ENCODE measurements at places on chromosomes 4 and X.

- DNase-seq, result peak; percentile 12
Measured at GRCh38 chr4:152246659-152247058, 289.2 kb downstream of the FBXW7 start.

DNA sequence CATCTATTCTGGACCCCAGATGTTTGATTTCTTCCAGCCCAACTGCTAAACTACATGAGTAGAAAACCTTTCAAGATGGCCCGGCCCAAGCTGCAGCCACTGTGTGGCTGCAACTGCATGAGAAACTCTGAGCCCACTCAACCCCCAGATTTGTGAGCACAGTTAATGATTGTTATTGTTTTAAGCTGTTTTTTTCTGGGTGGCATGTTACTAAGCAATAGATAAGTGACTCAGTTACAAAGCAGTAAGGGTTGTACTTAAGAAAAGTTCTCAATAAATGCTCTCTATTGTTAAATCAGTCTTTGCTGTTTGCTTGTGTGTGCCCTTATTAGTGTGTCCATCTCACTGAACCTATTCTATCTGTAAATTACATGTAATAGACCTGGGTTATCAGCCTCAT, 51.8 kb downstream of the GC start:
- DNase-seq, result no peak

DNA sequence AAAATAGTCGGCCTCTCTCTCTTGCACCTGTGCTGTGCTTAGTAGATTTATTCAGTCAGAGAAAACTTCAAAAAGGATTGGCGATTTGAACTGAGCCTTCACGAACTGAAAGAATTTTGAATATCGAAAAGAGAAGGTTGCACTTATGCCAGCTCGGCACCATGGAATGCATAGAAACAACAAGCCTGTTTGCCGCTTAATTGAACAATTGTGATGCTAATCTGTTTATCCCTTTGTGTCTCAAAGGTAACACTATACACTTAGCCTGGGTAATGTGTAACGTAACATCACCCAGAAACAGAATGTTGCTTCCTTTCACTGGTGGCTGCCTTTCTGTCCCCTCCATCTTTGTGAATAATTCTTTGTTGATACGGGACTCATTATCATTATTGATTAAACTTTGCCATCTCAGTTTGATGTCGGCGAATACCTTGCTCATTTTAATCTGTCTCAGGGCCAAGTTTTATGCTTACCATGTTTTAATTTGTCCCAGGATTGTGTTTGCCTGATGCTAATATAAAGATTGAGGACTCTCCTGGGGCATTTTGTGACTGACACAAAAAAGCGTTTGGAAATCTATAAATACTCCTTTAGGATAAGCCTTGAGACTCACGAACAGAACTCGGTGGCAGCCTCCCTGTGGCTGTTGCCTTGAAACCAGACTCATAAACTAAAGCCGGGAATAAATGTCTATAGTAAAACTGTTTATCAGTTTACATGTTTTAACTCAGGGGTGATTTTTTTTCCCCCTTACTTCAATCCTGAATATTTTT, 400.5 kb downstream of the RAPGEF2 start:
- DNase-seq, result no peak

DNA sequence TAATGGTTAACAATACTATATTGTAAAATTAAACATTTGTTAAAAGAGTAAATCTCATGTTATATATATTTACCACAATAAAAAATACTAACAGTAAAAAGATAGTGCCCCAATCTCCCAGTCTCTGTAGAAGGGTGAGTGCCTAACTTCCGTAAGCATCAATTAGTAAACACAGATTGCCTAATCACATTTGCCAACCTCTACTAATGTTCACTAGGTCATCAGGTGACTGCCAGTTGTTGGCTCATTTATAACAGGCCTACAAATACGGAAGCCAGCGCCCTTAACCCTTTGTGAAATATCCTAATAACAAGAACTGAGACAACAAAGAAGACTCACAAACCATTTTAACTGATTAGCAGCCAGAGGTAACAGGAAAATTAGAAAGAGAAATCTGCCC, 345.1 kb downstream of the INPP4B start:
- no peak for DNase-seq

DNA sequence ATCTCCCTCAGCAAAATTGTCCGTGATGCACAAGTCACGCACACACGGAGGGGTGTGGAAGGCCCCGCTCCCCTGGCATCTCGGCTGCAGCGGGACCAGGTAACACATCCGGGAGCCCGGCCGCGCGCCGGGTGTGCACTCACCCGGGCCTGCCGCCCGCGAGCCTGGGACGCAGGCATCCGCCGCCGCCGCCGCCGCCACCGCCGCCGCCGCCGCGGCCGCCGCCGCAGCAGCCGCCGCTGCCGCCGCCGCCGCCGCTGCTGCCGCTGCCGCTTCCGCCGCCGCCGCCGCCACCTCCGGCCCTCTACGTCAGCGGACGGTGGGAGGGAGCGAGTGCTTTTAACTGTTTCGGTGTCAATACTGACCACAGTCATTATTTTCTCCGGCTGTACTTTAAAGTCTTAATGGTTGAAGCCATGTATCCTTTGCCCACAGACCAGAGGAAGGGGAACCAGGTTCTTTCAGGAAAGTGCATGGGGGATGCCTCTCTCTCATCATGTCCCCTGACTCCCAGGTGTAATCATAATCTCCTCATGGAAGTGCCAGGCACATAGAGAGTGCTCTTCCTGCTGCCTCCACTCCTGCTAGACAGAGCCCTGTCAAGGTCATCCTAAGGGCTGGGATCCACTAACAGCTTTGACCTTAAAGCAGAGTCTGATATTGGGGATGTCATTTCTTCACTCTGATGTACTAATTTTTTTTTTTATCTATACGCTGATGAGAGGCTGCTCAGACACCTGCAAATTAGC, 38.0 kb downstream of the MAGEE2 start:
- DNase-seq, result no peak

- DNase-seq, result no peak
Measured at GRCh38 chr4:93066749-93067148, 761.8 kb upstream of the ATOH1 start.

DNA sequence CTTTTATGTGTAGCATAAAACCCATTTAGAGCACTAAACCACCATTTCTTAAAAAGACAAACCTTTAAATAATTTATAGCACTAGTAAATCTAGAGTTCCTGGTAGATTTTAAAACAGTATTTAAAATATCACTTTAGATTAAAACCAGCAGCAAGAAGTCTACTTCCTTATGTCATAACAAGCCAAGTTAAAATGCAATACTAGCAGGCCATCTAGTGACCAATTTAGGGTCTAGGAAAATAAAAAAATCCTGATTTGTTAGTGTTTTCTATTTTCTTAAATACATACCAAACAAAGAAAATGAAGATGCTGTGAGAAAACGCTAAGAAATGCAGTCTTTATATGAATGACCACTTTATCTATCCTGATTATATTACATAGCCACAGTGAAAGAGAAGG, 53.9 kb downstream of the PAPSS1 start:
- DNase-seq, result no peak

DNA sequence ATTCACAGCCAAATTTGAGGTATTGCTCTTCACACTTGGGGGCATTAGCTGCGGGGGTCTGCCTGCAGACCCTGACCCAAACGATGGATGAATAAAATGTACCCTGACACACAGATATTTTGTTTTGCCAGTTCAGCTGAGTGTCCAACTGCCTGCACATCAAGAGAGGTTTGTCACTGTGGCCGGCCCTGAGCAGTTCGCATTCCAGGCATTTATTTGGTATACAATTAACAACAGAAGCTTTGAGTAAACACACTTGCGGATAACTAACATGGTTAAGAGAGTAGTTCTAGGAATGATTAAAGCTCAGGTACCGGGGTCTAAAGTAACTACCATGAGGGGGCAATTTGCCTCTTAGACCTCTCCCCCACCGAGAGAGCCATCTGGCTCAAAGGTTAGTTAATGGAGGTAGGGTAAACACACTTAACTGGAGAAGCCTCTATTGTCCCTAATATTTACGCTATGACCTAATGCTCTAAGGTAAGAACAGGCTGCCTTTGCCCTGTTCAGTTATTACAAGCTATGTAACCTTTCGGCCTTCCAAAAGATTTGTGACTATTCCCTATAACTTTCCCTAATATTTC, 162.0 kb downstream of the SNCA start:
- no peak for DNase-seq

GRCh38 chr4:189784651-189785050, 156.0 kb upstream of the FRG1 start:
- DNase-seq, result no peak

DNA sequence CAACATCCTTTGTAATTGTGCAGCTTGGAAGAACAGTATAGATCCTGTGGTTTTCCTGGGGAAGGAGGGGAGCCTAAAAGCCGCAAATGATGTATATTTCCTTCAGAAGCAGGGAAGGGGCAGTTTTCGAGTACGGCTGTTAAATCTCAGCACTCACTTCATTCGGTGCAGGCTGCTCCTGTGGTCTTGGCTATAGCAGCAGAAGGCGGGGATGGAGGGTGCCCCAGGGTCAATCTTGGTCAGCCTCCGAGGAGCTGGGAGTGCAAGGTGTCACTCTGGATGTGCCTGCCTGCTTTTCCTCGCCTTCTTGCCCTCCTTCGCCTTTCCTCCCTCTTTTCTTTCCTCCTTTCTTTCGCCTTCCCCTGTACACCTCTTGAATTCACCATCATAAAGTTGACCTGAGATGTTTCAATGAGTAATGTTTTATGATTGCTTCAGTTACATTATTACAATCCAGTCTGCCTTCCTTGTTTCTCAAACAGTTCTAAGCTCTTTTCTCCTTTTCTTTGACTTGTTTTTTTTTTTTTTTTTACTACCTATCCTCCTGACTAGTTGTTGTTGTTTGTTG, 101.6 kb downstream of the RELL1 start:
- DNase-seq, result no peak

GRCh38 chr4:156725257-156725656, 246.3 kb downstream of the PDGFC start:
- no peak for DNase-seq

GRCh38 chr4:22348410-22348809, 167.5 kb downstream of the ADGRA3 start:
- DNase-seq, result no peak

GRCh38 chr4:108080747-108081146, 88.0 kb downstream of the LEF1 start:
- peak; percentile 55 for DNase-seq

GRCh38 chr4:87849612-87850011, 16.8 kb downstream of the MEPE start:
- DNase-seq, result no peak

DNA sequence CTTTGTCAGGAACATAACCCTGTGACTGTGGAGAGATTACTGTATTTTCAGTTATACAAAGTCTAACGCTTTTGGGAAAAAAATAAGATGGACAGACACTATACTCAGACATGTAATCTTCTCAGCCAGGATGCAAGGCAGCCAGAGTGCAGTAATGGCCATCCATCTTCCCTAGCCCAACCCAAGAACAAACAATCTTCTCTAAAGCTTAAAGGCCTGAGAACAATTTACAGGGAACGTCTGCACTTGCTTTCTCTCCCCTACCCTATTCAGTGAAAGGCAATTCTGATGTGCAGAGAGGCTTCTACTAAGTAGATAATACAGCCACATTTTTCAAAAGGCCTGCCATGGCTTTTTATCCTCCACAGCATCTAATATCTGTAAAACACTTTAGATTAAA, 471.3 kb downstream of the FGF13 start:
- no peak for DNase-seq

- DNase-seq, result no peak
Measured at GRCh38 chrX:48589482-48590162, 7.7 kb upstream of the WDR13 start.

GRCh38 chr4:40980318-40980883, 230.6 kb downstream of the NSUN7 start:
- DNase-seq, result no peak

- DNase-seq, result no peak
Measured at GRCh38 chr4:84879651-84880200, 86.8 kb downstream of the WDFY3 start.

DNA sequence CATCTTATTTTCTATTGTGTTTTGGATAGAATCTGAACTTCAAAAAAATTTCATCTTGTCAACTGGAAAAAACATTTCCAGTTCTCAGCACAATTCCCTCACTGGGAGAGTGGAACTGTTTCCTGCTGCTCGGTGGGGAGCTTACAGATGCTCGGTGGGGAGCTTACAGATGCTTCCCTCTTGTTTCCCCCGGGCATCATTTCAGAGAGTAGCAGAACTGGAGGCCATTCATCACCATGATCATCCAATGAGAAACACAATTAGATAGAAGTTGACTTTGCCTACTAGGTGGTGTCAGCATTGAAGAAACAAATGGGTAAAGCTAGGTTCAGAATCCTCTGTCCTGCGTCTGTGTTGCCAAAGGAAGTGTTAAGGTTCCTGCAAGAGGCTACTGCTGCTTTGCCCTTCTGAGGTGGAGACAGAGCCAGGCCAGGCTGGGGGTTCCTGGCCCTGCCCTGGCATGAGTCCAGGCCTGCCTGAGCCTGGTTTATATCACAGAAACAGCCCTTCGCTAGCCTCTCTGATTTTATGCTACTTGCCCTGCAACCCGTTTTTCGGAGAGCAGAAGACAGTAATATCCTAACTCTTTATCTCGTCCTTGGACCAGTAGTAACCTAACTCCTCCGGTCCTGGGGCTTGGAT, 70.6 kb downstream of the TAPT1 start:
- DNase-seq, result no peak

GRCh38 chr4:34279011-34279410, 1965.3 kb downstream of the ARAP2 start:
- DNase-seq, result no peak

DNA sequence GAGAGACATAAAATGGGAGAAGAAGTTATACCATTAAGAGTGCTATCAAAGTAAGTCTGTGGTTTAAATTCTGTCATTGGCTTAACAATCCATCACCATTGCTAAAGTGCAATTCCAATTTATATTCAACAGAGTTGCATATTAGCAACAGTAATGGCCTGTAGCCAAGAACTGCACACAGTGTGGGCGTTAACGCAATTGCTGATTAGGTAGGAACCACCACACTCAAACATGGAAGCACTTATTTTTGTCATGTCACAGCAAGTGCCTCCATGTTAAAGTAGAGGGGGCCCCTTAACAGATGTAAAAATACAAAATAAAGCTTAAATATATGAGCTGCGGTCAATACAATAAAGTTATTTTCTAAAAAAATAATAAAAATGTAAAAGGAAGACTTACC, 10.8 kb downstream of the LARP7 start:
- no peak for DNase-seq

GRCh38 chr4:151045907-151046306, 30.8 kb upstream of the LRBA start:
- no peak for DNase-seq

DNA sequence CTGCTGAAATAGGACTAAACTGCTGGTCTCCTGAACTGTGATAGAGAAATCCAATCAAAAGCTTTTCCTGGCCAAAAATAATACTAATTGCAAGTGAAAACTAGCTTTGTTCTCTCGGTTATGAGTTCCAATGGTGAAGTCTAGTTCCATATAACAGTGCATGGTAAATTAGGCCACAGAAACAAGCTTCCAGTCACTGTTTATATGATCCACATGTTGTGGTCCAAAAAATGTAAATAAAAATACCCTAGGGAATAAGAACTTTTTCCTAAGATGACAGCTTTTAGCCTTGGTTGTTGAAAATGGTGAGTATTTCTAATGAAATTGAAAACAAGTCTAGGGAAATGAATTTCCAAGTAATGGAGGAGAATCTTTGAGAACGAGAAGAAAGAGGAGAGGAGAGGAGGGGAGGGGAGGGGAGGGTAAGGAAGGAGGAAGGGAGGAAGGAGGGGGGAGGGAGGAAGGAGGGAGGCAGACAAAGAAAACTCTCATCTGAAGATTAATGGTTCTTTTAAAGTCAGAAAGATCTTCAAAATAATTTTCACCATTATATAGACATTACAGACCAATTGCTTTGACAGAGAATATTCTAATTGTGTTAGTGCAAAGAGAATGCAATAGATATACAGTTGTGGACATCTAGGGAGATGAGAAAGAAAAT, 26.1 kb downstream of the PALLD start:
- DNase-seq, result no peak

GRCh38 chr4:25504932-25505636, 128.0 kb downstream of the ANAPC4 start:
- DNase-seq, result no peak

Data from CD4-positive, alpha-beta T cell treated with Interleukin-15 for 4 hours (primary cell).